ENCODE measurements at places on chromosomes 5 and 9.
A peak's percentile ranks its signal among the peaks of the same experiment; 100 is the strongest.

- DNase-seq = no peak
Observed at GRCh38 chr5:142235050-142235797, 89.6 kb downstream of the SPRY4 start.

GRCh38 chr5:59874675-59875074 lies 18.9 kb downstream of the PDE4D start:
- no peak for DNase-seq

GRCh38 chr9:99663856-99664255 lies 157.8 kb upstream of the NR4A3 start:
- DNase-seq = peak; percentile 53

GRCh38 chr5:56161439-56161823 lies 71.7 kb downstream of the ANKRD55 start:
- DNase-seq = no peak

GRCh38 chr5:115461506-115462290 lies 82.9 kb downstream of the FEM1C start:
- DNase-seq = no peak
